ENCODE measurements at places on chromosomes 1 and 21.

- no peak for DNase-seq
Observed at GRCh38 chr1:222817529-222817928, 2.7 kb downstream of the DISP1 start.

GRCh38 chr1:42923367-42924081 is 35.1 kb downstream of the SLC2A1 start:
- no peak for DNase-seq

DNA sequence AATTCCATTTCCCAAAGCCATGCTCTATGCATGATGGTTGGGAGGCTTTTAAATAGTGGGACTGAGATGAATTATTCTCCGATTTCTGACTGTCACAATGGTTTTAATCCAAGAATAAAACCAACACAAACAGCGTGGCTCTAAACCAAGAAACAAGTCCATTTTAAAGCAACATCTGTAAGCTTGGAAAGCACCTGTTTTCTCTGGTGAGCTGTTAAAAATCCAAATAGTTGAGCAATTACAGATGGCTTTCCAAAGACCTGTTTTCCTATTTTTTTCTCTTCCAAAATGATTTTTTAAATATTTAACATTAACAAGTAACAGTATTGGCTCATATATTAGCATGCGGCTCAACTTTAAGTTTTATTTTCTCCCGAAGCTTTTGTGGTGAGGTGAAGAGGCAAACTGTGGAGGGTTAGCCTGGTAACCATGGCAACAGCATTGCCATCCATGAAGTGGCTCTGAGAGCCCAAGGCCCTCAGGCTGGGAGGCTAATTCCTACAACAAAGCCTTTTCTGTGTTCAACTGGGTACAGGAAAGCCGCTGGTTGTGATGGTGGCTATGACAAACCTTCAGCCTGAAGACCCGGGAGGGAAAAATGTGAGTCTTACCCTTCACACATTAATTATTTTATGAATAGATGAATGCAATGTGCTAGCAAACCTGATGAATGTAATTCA is 56.7 kb upstream of the B3GALT5 start:
- no peak for DNase-seq

DNA sequence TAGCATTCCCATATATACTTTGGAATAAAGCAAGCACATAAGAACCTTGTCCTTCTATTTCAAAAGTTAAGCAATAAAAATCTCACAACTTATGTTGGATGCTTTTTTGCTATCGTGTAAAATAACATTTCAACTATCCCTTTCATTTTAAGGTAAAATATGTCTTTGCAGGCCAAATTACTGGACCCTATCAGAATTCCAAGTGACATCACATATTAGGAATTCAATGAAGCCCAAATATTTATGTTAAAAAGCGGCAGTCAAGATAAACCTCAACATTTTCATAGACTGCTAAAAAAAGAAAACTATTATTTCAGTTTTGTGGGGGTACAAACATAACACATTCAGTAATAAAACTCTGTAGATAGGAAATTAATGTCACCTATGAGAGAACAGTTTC is 252.0 kb downstream of the KCTD3 start:
- no peak for DNase-seq

GRCh38 chr1:3482378-3482849 is 27.9 kb downstream of the ARHGEF16 start:
- DNase-seq = no peak

- DNase-seq = no peak
Observed at GRCh38 chr1:182809414-182809957, 19.9 kb downstream of the NPL start.

DNA sequence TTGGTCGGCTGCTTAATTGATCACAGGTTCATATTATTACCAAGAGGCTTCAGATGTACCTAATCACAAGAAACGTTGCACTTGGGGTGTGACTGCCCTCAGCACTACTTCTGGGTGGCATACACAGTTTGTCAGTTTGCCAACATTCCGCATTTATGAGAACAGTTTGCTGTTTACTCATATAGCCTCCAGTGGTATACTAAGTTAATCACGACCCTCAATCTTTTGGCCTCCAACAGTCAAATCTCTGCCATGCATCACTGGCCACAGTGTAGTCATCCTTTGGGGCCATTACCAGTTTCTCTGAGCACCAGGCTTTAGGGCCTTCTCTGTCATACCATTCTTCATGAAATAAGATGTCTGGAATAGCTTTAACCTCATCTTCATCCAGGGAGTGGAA is 62.8 kb upstream of the BCL9 start:
- DNase-seq = no peak

DNA sequence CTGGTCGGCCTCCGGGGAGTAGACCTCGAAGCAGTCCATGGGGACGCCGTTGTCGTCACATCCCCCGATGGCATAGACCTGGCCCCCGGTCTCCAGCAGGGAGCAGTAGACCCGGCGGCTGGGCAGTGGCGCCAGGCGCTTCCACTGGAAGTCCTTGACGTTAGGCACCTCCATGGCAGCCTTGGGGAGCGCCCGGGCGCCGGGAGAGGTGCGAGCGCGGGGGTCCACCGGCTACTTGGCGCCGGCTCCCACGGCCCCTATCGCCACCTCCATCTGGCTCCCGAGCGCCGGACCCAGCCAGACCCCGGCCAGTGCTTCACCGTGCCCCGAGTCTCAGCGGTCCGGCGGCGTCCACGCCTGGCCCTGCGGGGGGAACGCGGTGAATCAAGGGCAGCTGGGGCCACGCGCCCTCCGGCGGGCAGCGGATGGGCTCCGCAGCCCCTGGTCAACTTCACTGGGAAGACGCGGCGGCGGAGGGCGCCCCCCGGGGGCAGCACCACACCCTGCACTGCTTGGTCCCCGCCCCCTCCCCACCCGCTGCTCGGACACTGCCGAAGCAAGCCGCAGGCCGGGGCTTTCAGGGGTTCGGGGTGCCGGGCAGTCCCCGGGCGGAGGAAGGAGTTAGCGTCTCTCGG is 13.2 kb downstream of the KLHDC8A start:
- no peak for DNase-seq

- DNase-seq = no peak
Observed at GRCh38 chr1:1039145-1039910, 19.4 kb downstream of the AGRN start.

- DNase-seq = no peak
Observed at GRCh38 chr1:116163533-116163932, 52.3 kb downstream of the MAB21L3 start.

DNA sequence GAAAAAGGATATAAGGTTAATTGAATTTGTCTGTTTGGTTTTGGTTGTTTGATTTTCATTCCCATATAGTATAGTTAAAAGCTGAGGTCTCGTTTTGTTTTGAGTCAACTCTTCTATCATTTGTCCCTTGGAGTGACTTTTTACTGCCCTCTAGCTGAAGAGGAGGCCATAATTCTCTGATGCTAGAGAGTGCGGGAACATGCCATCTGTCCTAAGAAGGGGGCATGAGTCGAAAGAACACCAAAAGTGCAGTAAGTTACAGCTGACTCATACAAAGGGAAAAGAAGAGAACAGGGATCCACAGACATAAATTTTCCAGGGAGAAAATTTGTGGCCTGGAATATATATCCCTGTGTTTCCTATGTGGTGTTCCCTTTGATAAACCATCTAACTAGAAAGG is 4.1 kb downstream of the KRTAP21-3 start:
- no peak for DNase-seq

DNA sequence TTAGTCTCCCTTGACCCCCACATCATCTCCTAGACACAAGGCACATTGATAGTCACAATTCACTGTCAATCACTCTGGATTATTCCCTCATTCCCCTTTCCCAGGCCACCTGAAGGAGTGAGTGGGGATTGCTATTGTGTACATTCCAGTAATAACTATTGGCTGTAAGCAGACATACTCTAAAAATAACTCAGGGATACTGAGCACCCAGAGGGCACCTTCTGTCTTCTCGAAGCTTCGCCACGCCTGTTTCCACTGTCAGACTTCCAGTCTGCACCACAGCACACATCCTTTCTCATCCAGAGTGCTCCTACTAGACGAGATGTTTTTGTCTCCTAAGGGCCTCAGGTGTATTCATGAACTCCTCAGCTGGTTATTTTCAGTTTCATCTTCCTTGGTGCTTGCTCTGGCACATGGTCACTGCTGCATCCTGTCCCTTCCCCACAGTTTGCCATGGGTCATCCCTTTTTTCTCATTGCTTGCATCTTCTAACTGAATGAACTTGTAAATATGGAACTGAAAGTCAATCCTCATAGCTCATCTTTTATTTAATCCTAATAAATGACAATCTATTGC is 848 bp upstream of the APOBEC4 start:
- DNase-seq = no peak

DNA sequence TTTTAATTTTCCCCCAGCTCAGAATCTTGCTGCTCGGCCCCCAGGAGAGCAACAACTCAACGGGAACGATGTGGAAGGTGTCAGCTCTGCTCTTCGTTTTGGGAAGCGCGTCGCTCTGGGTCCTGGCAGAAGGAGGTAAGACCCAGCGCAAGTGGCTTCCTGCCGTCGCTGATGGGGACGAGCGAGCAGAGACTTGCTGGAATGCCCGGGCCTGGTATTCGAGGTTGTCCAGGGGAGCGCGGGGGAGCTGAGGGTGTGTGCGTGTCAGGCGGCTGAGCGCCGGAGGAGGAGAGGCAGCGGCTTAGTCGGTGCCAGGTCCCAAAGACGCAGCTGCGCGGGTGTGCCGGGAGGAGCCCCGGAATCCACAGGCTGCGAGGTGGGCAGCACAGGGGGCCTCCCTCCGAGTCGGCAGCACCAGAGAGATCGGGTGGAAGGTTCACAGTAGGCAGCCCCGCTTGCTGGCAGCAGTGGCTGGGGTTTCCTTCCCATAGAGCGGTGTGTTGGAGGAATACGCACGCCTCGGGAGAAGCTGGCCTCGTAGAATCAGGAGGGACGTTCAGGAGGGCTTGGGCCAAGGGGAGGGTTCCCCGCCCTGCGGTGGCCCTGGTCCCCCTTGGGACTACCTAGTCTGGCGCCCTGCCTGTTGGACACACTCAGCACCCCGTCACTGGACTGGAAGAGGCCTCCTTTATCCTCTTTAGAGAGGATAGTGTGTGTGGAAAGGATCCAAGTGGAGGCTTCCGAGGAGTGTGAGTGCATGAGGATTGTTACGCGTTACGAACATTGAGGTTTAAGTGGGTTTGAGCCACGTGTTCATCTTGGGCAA is 547 bp downstream of the PDPN start:
- DNase-seq = no peak

- no peak for DNase-seq
Observed at GRCh38 chr1:47866601-47867437, 130.4 kb downstream of the TRABD2B start.

DNA sequence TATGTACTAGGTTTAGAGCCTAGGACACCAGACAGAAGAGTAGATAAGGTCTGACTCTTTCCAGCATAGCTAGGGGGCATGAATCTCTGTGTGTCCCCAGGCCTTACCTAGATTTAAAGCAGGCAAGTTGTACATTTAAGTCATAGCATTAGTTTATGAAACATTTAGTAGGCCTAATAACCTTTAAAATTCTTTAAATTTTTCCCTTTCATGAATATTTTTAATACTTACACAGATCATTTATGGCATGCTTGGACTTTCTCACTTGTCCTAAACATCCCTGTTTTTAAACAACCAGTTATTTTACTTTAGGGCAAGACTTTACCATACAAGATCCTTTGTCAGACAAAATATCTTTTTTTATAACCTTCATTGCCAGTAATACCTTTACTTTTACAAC is 258.4 kb upstream of the ZRANB2 start:
- no peak for DNase-seq

Measured in NCI-H2081 treated with DMSO at 0.1 percent for 48 hours (cell line).